NCI-H526 (cell line): ENCODE measurements at places on chromosomes 6 and 20.

DNA sequence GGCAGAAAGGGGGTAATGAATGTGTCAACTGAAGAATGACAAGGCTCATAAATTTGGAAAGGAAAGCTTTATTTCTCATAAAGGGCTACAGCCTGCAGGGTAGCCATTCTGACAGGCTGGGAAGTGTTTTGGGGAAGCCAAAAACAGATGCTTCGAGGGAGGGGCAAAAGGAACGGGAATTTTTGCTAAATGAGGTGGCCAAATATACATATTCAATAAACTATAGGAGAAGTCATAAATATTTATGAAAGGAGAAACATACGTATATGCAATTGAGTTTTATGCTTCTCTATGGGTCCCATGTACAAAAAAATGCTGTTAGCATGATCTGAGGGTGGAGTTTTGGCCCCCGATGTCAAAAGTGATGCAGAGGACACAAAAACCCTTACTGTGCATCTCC lies 180.7 kb downstream of the FNDC1 start:
- no peak for DNase-seq

- DNase-seq: no peak
These were observed 7.0 kb upstream of the UBE2J1 start for GRCh38 chr6:89359561-89359960.

DNA sequence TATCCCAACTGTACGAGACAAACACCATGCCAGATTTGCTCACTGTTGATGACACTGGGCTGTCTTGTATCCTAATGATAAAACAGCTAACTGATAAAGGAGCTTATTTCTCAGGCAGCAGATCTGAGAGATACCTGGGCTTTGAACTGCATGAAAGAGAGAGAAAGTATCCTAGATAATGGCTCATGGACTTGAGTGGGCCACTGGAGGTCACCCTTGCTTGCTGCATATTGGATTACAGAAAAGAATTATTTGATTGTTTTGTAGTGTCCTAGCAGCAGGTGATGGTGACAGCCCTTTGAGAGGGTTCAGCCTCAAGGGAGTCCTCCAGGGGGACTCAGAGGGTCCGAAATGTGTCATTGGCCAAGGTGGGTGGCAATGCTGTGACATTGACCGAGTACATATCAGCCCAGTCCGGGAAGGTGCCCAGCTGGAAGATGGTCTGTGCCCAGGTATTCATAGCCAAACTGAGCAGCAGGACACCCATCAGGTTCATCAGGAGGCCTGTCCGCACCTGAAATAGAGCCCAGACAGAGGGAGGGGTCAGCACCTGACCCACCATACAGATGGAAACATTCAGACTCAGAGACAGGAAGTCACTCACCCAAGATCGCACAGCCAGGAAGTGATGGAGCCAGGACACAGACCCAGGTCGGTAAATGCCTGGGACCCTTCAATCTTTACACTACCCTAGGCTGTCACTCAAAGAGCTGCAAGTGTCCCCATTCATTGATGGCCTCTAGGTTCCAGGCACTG lies 9.4 kb upstream of the OCSTAMP start:
- DNase-seq: no peak

- no peak for DNase-seq
These were observed 395.4 kb downstream of the ARHGAP18 start for GRCh38 chr6:129314575-129314974.

DNA sequence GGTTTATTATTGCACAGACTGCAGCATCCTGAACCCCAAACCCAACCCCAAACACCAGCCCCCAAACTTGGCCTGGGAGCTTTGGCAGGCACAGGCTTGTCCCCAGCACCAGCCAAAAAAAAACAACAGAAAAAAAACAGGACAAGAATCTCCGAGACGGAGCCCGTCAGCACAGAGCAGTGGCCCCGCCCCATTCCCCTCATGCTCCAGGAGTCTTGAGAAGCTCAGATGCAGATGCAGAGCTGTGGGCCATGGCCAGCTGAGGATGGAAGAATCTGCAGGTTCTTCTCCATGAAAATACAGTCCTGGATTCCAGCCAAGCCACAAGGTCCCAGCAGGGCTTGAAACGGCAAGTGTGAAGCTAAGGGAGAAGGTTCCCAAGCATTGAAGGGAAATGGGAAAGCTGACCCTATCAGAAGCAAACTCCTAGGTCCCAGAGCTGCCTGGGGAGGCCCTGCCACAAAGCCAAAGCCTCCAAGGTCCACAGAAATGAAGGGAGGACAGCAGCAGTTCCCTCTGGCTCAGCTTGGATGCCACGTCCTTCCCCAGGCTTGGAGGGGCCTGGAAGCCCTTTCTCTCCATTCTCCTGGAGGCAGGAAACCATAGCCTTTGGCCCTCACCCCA lies 75.2 kb downstream of the JPH2 start:
- no peak for DNase-seq

- no peak for DNase-seq
These were observed 845 bp upstream of the ANKRD60 start for GRCh38 chr20:58229198-58229798.

DNA sequence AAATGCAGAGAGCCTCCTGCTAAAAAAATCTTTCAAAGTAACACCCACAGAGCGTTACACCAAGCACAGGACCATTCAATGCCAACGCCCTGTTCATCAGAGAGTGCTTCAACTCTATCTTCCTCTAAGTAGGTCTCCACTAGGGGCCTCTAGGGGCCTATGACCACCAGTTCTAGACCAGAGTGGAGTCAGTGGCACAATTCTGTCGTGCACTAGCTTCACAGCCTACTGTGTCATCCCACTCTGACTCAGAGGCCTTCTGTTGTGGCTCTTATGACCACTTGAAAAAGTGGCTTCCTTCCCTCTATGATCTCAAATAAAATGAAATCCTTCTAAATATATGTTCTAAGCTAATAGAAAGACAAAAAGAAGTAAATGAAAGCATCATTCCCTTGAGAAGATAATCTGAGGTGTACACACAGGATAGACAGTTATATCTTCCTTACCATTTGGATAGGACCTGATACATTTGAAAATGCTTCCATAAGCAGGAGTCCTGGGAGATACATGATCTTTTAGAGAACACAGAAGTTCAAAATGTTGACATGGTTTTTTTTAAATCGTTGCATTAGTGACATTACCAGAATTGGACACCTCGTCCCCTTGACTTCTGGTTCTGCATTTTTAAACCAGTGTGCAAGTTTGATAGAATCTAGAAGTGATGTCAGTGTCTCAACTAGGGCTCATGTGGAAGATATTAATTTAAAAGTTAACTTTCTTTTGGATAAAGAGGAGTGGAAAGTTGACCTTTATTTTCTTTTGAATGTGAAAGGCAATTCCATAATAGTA lies 151.9 kb downstream of the SH3BGRL2 start:
- no peak for DNase-seq

DNA sequence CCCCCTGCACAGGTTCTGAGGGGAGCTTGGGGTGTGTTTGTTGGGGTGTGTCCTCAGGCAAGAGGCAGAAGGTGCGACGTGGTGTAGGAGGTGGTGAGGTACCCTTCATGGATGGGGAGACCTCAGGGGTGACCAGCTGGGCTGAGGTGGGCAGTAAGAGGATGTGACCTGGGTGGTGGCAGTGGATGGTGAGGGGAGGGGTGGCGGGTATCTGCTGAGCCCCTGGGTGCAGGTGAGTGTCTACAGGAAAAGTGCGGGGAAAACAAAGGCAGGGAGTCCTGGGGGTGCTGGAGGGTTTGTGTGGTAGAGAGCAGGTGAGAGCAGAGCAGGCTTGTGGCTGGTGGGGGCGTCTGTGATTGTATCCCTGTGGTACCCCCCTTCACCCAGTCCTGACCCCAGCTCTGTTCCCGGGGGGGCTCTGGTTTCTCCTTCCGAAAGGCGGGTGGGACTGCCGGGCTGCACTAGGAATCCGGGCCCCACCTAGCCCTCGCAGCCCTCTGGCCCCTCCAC lies 631 bp downstream of the RAET1L start:
- DNase-seq: no peak
